ENCODE measurements at places on chromosomes 7 and 10.
A peak's percentile ranks its signal among the peaks of the same experiment; 100 is the strongest.

DNA sequence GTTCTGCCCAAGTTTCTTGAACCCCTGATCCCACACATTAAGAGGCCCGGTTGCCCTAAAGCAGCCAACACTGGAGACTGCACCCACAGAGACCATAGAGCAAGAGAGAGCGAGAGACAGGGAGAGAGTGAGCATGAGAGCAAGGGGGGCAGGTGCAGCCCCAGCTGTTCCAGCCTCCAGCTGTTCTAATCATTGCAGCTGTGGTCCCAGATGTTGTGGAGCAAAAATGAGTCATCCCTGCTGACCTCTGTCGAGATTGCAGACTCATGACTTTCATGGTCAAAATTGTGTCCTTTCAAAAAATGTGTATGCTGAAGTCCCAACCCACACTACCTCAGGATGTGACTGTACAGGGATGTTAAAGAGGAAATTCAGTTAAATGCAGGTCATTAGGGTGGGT is 143.9 kb upstream of the FRMD4A start:
- no peak for DNase-seq

DNA sequence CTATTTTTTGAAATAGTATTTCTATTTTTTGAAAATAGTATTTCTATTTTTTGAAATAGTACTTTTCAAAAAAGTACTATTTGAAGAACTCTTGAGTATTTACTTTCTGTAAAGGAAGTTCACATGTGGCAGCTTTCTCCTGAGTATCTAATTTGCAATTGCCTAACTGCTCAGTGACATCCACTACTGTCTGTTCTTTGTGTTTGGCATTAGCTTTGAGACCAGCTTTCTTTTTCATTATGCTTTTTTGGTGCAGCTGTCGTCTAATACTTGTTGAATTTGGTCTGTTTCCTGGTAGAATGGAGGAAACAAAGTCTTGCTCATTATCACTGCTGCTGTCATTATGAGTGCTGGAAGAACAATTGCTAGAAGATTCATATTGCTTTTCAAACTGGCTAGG is 99.1 kb downstream of the BMPR1A start:
- no peak for DNase-seq

DNA sequence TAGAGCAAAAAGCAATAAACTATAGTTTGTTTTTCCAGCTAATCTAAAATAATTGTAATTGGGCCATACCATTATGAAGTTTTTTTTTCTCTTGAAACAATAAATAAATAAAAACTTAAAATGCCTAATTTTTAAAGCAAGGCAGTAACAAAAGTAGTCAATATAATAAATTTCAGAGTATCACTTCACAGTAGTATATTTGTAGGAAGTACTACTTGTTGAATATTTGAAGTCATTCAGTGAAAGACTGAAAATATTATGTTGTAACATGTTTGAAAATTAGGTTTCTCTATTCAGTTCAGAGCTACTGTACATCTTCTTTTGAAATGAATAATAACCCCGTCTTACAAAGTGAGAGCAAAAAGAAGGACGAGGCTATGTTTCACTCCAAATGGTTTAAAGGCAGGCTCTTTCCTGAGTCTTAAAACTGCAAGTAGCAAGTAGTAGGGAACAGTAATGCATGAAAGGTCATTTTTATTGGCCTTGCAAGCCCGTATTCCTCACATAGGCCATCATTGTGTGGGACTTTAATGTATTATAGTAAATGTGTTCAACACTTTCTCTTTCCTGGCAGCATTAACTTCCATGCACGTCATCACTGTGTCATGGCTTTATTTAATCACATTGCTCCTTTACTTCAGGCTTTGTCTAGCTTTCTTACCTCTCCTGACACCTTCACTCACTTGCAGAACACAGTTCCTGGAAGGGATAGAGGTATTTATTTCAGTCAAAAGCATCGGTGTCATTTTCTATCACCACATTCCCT is 141.4 kb downstream of the VTI1A start:
- no peak for DNase-seq

DNA sequence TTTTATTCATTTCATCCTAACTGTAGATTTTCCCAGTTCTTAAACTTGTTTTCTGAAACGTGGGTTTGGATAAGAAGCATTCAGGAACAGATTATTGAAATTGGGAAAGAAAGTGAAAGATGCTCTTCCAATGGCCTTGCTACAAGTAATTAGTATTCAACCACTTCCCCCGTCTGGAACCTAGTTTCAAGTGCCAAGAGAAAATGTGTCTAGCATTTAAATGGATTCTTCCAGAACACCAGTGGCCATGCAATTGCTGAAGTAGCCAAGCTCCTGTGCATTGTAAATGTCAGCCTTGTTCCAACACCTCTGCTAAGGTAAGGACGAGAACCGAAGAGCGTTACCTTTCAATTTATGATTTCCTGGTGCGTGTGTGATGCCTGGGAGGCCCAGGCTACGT is 68.2 kb downstream of the PFKFB3 start:
- no peak for DNase-seq

DNA sequence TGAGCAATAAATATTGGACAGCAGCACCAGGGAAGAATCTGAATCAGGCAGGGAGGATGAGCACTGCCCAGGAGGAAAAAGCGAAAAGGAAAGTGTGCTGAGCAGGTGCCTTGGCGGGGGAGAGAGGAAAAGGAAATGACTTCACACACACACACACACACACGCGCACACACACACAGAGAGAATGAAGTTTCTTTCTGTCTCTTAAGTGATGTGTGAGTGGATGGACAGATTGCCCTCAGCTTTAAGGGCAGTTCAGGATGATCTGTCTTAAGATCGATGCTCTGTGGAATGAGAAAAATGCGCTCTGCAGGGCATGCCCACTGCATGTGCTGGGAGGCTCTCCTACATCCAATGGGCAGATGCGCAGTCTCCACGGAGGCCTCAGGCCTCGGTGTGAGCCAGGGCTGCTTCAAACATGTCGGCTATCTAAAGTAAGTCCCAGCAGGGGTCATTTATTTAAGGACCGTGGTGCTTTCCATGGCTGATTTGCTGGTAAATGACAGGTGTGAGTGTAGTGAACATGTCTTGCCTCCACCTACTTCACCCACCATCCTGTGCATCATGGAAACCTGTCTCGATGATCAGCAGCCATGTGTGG is 2.5 kb upstream of the ACBD5 start:
- no peak for DNase-seq

DNA sequence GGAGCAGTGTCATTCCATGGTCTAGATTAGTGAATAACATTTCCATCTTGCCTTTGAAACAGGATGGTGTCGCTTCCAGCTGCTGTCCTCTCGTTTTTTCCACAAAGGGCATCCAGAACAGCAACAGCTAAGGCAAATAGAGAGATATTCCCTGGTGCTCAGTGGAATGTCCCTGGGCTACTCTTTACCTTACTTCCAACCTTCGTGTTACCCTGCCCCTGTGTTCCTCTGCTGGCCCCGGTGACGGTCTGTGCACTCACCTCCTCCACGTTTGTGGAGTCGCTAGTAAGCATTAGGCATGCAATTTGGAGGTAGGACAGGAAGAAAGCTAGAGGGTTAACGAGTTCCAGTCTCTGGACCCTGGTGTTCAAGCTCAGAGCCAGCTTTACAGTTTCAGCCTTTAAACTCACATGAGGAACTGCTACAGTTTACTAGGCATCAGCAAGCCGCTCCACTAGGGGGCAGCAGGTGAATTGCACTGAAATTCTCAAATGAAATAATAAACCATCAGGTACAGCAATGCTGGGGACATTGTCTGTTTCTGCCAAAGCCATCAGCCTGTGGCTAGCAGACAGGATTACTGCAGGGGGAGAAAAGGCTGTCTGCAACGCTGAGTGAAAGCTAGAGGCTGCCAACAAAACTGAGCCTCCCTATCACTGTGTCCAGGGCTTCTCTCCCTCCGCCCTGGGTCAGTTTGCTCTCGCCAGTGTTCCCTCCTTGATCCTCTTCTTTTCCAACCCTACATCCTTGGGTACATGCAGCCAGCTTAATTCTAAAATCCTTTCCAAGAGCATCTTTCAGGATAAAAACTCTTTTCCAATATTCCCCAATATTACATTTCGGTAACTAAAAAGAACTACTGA is 9.0 kb downstream of the MRPL32 start:
- peak; percentile 58 for DNase-seq

DNA sequence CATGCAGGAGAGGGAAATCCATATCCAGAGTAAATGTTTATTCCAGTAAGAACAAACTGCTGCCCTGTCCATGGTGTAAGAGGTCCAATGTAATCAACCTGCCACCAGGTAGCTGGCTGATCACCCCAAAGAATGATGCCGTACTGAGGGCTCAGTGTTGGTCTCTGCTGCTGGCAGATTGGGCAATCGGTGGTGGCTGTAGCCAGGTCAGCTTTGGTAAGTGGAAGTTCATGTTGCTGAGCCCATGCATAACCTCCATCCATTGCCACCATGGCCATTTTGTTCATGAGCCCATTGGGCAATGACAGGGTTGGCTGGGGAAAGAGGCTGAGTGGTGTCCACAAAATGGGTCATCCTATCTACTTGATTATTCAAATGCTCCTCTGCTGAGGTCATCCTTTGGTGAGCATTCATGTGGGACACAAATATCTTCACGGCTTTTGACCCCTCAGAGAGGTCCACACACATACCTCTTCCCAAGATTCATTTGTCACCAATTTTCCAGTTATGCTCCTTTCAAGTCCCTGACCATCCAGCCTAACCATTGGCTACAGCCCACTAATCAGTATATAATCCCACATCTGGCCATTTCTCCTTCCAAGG is 23.3 kb upstream of the PAPSS2 start:
- DNase-seq, result no peak

DNA sequence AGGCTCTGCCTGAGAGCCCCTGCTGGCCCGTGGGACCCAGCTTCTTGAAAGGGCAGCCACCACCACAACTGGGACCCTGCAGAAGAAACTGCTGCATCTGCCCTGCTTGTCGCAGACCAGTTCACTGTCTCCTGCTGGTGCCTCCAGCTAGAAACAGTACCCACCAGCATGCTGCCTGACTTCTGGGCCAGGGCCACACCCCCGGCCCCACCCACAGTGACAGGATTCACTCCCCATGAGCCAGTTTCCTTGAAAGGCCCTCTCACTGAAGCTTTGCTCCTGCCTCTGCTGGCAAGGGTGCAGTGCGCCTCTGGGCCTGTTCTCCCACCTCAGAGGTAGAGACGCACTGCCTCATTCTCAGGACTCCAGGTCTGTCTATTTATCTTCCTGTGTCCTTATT is 32.4 kb downstream of the ANXA11 start:
- DNase-seq, result no peak

GRCh38 chr10:114631666-114632417 is 26.2 kb downstream of the ABLIM1 start:
- peak; percentile 60 for DNase-seq

Measured in HuH-7 (cell line).